ENCODE measurements at places on chromosomes 11 and 22.
A peak's percentile ranks its signal among the peaks of the same experiment; 100 is the strongest.

DNA sequence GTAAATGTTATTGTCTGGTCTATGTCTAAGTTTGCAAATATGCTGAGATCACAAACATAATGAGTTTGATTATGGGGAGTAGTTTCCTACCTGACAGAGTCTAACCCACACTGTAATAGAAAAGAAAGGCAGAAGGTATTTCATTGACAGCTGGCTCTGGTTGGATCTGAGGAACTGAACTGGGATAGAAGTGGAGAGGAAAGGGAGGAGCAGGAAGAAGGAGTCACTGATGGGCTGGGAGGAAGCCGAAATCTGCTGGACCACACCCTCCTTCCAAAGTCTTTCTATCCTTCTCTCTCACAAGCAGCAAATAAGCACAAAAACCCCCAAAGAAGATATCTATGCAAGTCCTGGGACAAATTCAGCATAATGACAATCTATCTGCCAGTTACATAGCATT lies 11.7 kb downstream of the BLID start:
- no peak for DNase-seq

GRCh38 chr11:62456630-62457029 lies 37.8 kb downstream of the SCGB1A1 start:
- peak; percentile 51 for DNase-seq

DNA sequence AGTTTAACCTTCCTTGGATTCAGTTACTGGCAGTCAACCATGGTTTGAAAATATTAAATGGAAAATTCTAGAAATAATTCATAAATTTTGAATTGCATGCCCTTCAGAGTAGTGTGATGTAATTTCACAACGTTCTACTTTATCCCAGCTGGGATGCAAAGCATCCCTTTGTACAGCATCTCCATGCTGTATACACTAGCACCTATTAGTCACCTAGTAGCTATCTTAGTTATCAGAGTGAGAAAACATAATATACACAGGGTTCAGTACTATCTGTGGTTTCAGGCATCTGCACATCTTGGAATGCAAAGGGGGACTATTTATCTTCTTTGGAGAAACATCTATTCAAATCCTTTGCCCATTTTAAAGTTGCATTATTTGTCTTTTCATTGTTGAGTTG lies 30.8 kb downstream of the CBL start:
- DNase-seq, result no peak

GRCh38 chr11:128933481-128934178 lies 9.0 kb downstream of the TP53AIP1 start:
- no peak for DNase-seq

- no peak for DNase-seq
These were observed 57.9 kb downstream of the SHISAL1 start for GRCh38 chr22:44254811-44255210.

DNA sequence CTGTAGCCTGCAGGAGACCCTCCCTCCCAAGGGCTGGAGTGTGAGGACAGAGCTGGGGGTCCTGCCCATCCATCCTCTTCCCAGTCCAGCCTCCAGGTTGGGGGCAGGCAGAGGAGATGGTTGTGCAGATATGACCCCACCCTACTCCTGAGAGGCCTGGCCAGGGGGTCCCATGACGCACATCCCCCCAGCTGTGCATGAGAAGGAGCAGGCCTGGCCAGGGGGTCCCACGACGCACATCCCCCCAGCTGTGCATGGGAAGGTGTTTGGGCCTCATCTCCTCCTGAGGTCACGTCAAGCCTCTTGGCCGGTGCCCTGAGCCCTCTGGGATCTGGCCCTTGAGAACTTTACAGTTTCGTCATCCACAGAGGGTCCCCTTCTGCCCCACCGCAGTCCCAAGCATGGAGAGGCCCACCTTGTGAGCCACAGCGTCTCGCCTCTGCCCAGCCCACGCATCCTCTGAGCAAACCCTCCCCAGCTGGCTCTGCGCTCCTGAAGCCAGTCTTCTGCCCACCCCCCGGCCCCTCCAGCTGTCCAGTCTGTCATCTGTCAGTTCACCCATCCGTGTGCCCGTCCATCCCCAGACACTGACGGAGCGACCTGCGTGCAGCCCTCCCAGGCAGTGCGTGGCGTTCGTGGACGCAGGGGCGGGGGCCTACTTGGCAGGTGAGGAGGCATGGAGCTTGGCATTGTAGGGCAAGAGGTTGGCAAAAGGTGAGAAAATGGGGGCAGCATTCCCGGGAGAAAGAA lies 2.3 kb downstream of the ANO9 start:
- DNase-seq, result no peak

DNA sequence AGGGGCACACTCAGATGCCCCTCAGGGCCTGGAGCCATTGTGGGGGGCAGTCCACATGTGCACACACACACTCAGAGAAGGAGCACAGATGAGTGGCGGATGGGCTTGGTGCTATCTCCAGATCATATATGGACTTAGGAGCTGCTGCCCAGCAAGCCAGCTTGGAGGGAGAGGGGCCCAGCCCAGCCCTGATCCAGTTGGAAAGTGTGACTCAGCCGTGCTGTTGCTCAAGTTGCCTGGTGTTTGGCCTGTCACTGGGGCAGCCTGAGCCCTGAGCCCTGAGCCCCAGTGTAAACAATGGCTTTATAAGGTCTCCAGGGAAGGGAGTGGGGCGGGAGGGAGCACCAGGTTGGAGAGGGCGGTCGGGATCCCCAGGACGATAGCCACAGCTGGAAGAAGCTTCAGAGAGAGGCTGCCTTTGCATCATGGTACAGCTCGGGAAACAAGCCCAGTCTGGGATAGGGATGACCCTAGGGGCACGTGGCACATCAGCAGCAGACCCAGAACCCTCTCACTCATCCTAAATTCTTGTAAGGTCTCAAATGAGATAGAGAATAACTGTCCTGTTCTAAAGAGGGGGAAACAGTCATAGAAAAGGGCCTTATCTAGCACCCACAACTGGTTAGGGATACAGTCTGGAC lies 4.8 kb downstream of the SELENOM start:
- no peak for DNase-seq

DNA sequence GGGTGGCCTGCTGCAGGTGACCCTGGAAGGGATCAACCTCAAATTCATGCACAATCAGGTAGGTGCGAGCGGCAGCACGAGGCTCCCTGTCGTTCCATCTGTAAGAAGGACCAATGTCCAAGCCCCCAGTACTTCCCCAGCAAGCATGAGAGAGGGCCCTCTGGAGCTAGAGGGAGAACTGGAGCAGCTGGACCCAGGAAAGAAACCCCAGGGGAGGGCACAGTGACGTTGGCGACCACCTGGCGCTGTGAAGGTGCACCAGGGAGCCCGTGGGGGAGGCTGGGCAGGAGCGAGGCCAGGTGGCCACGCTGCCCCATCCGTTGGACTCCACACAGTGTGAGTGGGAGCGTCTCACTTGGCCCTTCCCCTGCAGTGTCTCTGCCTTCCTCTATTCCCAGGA lies 28.0 kb downstream of the MYBPC3 start:
- DNase-seq, result no peak

GRCh38 chr11:61890529-61891330 lies 615 bp downstream of the FADS3 start:
- DNase-seq, result peak; percentile 28

DNA sequence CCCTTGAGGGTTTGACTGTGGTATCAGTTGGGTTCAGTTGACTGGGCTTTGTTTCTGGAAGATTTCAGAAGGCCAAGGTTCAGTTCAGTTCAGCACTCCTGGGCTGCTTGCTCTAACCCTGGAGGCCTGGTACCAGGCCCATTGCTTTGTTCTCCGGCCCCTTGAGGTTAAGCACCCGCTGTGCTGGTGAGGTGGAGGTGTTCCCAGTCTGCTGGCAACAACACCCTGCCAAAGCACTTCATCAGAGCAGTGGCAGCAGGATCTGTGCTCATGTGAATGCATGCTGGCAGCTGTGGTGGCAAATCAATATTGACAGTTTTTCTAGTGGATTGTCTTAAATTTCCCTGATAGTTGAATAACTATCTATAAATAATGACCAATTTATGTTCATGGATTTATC lies 3.8 kb upstream of the SCGB1D1 start:
- peak; percentile 53 for DNase-seq

DNA sequence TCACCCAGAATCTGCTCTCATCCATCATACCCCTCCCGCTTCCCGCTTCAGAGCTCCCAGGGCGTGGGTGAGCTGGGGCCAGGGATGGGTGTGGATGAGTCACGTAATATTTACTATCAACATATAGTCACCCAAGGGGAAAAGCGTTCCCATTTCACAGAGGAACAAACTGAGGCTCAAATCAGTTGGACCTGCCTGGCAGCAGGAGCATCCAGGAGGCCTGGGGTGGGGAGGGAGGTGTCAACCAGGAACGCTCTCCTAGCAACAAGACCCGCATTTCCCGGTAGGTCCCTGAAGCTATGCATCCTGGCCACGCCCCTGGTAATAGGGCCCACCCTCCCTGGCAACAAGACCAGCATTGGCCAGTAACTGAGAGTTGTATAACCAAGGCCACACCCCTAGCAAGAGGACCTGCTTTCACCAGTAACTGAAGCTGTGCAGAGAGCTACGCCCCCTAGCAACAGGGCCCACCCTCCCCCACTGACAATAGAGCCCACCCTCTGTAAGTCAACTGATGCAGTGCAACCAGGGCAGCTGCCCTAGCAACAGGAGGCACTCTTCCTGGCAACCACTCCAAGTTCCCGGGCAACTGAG lies 32.7 kb upstream of the TXNRD2 start:
- DNase-seq, result peak; percentile 95

DNA sequence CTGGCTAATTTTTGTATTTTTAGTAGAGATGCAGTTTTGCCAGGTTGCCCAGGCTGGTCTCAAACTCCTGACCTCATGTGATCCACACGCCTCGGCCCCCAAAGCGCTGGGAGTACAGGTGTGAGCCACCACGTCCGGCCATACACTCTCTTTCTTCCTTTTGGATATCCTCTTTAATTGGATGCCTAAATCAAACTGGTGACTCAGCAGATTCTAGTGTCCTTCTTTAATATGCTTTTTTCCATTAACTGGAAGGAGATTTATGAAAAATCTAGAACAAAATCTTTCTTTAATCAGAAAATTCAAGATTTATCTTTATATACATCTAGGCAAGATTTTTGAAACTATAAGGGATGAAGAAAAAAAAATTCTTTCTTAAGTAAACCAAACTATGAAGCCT lies 969.3 kb upstream of the CCDC90B start:
- DNase-seq, result no peak

DNA sequence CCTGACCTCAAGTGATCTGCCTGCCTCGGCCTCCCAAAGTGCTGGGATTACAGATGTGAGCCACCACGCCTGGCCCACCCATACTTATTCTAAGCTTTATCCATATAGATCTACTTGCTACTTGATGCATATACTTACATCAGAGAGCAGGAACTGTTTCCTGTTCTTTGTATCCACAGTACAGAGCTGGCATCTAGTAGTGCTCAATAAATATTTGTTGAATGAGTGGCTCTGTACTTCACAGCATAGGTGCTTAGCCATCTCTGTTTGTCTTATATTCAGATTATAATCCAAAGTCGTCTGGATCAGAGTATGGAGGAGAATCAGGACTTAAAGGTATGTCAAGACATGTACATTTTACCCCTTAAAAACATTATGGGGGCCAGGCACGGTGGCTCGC lies 38.6 kb upstream of the DLAT start:
- no peak for DNase-seq

- DNase-seq, result no peak
These were observed 506.1 kb downstream of the BRD1 start for GRCh38 chr22:49321477-49322055.

- DNase-seq, result peak; percentile 86
These were observed 38.3 kb downstream of the NCAM1 start for GRCh38 chr11:112999520-112999919.

- no peak for DNase-seq
These were observed 71.0 kb downstream of the PARVA start for GRCh38 chr11:12448131-12448939.

- peak; percentile 62 for DNase-seq
These were observed at the start of gene PHLDA2 for GRCh38 chr11:2928605-2929530. PHLDA2 (minus strand) TSS chr11:2929420; CDS start chr11:2929364, 56 bp downstream.

DNA sequence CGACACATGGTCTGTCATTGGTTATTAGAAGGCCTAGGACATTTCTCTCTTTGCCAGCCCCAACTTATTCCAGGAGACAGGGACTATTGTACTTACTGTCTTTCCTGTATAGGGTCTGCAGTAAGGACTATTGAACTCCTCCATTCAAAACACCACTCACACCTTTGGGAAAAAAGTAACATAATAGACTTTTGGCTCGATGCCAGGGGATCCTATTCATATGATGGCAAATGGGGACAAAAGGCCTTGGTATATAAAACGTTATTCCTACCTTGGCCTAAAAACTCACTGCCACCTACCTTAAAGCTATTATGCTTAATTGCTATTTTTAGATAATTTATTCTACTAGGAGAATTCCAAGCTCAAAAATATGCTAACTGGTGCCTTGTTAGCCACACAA lies 6.3 kb upstream of the NDUFC2 start:
- DNase-seq, result no peak

DNA sequence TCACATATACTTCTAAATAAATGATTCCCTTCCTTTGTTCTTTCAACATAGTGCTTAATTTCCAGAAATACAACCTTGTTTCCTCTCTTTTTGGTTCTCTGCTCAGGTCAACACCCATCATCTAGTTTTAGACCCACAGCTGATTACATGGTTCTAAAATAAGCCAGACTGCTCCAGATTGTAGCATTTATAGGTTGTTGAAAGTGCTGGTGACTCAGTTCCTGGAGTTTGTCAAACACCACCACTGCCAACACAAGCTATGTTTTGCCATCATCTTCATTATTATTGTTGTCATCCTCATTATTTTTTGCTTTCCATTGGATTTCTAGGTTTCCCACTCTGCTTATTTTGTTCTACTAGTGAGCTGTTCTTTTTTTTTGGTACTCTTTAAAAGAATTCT lies 22.3 kb upstream of the MMP20 start:
- DNase-seq, result no peak

GRCh38 chr11:64857485-64857884 lies 13.0 kb upstream of the CDC42BPG start:
- DNase-seq, result no peak

DNA sequence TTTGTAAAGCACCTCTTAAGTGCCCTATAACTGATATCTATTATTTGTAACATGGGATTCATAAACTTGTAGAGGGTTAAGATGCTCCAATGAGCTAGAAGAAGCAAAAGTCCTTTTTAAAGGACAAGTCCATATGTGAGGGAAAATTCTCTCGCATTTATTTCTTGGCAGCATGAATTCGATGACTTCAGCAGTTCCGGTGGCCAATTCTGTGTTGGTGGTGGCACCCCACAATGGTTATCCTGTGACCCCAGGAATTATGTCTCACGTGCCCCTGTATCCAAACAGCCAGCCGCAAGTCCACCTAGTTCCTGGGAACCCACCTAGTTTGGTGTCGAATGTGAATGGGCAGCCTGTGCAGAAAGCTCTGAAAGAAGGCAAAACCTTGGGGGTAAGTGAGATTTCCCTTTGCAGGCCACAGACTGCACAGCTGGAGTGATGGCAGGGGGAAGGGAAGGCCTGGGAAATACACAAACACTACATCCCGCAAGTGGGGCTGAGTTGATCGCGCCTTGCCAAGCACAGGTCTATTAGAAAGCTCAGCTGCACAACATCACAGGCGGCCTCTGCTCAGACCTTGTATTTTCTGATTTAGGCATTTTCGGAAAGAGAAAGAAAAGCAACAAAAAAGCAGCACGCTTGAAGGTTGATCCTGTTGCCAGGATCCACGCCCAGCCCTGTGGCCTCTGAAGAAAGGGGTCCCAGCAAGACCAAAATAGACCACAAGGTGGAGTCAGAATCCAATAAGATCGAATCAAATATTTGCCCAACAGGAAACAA lies 1.5 kb downstream of the MS4A8 start:
- peak; percentile 28 for DNase-seq
